Left lung (tissue), 14 donors: ENCODE measurements at places on chromosomes 12 and 14. TPM values are rescaled to one million over a fixed set of nuclear protein-coding genes. Genes with fewer than 3 reads are reported as not detected.

The PLA2G1B gene
- total RNA-seq = 76.9 TPM

The GLTP gene
- 43.3 TPM for total RNA-seq

The CLEC1B gene
- 0.38 TPM for total RNA-seq

The RPL10L gene
- not detected for total RNA-seq

DNA sequence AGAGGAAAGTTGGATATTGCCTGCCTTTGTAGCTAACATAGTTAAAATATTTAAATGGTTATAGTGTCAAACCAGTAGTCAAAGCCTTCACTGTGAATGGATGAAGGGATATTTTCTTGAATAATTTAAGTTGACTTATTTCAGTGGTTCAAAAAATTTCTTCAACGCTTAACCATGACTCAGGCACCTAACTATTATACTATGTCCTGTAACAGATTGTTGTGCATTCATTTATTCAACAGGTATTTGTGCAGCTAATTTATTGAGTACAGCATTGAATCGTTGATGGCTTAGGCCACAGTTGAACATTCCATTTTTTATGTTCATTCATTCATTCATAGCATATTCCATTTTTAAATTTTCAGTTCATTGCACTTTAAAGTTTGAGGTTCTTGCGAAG lies 9.2 kb downstream of the HIF1A start:
- no peak for DNase-seq
- H3K27me3 ChIP-seq = no peaks in the 10 kb centered on the region
- no peak overlapping the region for H3K27ac ChIP-seq
- H3K4me3 ChIP-seq = no peak overlapping the region

DNA sequence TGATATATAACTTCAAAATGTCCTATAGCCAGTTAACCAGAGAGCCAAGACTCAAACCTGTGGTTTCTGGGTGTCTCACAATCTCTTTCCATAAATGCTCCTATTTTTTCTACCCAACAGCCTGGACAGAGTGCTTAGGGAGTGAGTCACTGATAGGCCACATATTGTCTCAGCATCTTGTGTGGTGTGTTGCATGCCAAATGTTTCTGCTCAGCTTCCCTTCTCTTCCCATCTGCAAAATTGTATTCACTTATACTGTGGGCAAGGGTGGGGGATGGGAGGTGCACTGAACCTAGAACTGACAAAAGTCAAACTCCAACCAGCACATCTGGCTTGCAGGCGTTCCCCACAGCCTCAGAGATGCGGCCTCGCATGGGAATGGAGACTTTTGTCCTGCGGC lies 123.3 kb downstream of the KCNA5 start:
- no peak for DNase-seq
- H3K36me3 ChIP-seq = no peaks in the 10 kb centered on the region
- H3K4me1 ChIP-seq = no peaks in the 10 kb centered on the region
- no peak overlapping the region for H3K4me3 ChIP-seq
- H3K27ac ChIP-seq = no peak overlapping the region
